ENCODE measurements at places on chromosomes 4 and X.

GRCh38 chrX:118455013-118455412 is 40.6 kb upstream of the DOCK11 start:
- DNase-seq: no peak

DNA sequence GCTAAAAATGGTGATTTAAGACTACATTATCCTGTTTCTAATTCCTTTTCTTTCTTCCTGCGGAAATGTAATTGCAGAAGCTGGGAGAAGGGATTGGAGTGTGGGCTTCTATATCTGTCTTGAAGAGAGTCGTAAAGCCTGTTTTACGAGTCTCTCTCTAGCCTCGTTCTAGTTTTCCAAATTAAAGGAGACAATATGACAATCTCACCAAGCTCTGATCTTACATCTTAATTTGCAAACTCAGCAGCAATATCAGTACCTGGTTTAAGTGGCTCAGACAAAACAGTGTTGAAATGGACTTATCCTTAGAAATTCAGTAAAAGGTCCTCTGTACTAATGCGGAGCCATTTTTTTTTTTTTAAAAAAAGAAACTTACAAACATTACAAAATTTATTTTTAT is 349.5 kb upstream of the HAND2 start:
- no peak for DNase-seq

- DNase-seq: no peak
These were observed 13.3 kb downstream of the FGF5 start for GRCh38 chr4:80279751-80280150.

DNA sequence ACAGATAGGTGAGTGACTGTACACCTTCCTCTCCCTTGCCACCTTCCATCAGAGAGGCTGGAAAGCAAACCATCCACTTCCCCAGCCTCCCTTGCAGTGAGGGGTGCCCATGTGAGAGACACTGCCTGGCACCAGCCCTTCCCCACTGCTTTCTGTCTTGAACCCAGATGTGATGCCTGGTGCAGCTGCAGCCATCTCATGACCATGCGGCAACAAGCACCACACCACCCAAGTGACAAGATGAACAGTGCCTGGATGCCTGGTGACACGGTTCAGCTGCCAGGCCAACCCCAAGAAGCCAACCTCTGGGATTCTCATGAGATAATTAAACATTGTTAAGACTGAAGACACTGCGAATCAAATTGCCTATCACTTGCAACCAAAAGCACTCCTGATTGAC is 31.4 kb downstream of the OTOP1 start:
- no peak for DNase-seq

GRCh38 chr4:81724925-81725329 is 253.2 kb upstream of the RASGEF1B start:
- peak; percentile 42 for DNase-seq

DNA sequence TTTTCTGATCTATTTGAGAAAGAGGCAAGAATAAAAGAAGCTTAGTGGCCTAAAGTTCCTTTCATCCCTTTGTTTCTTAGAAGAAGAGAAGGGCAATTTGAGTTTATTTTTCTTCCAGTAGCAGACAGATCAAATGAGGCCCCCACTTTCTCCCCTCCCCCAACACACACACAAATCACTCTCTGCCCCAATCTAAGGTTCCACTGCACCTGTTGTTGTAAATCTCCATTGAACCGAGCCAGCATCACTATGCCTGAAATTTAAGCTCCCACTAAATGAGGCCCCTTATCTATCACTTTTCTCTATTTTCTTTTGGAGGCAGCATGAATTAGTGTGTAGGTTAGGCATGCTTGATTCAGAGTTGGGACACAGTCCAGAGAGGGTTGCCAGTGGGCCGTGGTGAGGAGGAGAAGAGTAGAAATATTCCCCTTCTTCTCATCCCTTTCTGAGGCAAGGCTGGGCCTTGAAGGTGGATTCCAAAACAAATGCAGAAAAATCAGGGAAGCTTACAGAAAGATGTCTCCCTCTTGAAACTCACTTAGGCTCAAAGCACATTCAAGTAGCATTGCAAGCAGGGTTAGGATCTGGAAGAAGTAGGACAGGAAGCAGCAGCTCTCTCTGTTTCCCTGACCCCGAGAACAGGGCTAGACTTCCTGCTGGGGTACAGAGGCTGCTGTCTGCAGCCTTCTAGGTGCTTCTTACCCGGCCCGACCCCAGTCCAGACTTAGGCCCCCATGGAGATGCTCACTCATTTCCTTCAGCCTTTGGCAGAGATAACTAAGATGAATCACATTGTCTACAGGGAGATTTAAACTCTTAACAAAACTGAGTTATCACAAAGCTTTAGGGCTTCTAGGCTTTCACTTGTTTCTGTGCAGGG is 70.7 kb downstream of the RASL11B start:
- no peak for DNase-seq

- no peak for DNase-seq
These were observed 122.3 kb upstream of the RAI2 start for GRCh38 chrX:17983389-17983788.

GRCh38 chrX:55818673-55819375 is 101.3 kb downstream of the RRAGB start:
- DNase-seq: no peak

GRCh38 chrX:135391734-135392133 is 30.0 kb upstream of the SMIM10L2A start:
- no peak for DNase-seq

GRCh38 chrX:43562372-43562771 is 93.7 kb upstream of the MAOA start:
- no peak for DNase-seq

DNA sequence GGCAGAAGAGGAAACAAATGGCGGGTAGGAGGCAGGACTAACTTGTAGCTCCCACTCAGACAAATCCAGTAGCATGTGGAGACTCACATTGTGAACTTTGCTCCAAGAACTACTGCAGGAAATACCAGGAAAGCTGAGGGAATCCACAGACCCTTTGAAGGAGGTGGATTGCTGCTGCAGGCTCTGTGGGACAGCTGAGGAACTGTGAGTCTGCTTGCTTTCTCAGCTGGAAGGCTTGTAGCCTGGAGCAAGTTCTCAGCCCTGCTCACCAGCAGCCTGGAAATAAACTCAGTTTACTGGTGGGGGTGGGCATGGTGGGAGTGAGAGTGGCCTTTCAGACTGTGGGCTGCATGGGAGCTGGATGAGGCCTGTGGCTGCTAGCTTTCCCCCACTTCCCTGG is 16.0 kb downstream of the RTL3 start:
- no peak for DNase-seq

- DNase-seq: no peak
These were observed 37.9 kb upstream of the NKAP start for GRCh38 chrX:119981286-119982070.
